ENCODE measurements at places on chromosomes 4 and X.

- no peak for DNase-seq
Measured at GRCh38 chrX:149490100-149490499, 15.0 kb downstream of the IDS start.

DNA sequence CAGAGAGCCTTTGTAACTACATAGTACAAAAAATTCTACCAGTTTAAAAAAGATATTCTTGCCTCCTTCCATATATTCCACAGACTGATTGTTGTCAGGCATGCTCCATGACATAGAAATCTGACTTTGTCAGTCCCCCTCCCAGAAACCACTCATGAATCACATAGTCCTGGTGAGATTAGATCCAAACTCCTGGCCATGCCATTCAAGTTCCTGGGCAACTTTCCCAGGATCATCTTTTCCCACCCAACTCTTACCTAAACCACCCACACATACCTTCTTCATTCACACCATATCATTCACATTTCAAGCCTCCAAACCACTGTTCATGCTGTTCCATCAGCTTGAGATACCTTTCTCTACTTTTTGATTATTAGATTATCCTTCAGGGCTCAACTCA lies 46.4 kb downstream of the SLC16A2 start:
- DNase-seq = no peak

DNA sequence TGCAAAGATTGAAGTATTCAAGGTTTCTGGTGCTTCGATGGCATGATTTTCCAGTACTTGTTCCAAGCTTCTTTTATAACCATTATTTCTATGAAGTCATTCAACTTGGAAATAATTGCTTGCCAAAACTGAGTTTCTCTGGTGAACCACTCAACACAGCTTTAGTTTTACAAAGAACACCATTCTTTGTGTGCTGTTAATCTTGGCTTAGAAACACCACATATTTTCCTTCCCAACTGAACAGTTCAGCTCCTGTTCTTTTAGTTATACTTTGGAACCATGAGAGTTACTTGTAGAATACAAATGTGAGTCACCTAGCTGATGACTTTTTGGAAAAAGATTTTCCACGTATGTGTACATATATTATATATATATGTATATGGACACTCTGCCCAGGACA lies 32.7 kb downstream of the TMEM47 start:
- no peak for DNase-seq

DNA sequence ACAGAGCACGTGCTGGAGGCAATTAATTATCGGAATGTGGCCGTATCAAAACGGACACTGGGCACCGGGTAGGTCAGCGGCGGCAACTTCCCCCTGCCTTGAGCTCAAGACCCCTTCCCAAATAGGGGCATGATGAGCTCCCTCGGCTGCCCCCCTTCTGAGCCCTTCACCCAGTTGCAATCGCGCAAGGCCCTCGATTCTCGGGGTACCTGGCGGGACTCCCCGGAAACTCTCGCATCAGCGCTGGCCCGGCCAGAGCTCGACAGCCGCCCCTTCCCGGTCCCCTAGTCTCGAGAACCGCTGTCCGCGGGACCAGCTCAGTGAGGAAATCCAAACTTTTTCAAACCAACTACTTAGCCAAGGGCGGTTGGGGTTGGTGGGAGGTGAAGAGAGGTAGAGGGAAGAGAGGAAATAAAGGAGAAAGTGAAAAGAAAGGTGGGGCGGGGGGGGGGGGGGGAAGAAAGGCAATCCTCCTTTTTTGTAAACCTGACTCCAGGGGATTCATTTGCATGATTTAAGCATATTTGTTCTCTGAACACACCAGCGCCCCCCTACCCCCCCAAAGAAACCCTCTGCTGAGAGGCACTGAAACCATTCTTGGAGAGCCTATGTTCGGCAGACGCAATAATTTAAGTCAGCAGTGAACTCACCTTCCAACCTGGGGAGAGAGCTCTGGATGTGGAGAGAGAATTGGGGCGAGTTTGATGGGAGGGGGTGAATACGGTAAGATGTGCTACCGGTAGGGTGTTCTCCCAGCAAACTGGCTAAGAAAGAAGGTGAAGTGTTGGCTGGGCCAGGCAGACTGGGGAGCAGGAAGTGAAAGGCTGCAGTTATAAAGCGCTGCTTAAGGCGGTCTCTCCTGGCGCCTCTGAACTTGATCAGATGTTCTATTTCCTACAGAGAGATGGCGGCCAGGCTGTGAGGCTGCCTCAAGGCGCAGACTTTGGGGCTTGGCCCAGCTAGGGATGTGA lies 2.0 kb upstream of the ZIC3 start:
- DNase-seq = no peak

GRCh38 chrX:105302246-105302645 lies 81.8 kb upstream of the TEX13A start:
- DNase-seq = no peak

GRCh38 chr4:85496126-85496849 lies 21.3 kb downstream of the ARHGAP24 start:
- DNase-seq = no peak

GRCh38 chr4:78784236-78784865 lies 8.2 kb downstream of the BMP2K start:
- DNase-seq = peak; percentile 48

GRCh38 chr4:113998079-113998478 lies 18.6 kb upstream of the ARSJ start:
- DNase-seq = no peak

DNA sequence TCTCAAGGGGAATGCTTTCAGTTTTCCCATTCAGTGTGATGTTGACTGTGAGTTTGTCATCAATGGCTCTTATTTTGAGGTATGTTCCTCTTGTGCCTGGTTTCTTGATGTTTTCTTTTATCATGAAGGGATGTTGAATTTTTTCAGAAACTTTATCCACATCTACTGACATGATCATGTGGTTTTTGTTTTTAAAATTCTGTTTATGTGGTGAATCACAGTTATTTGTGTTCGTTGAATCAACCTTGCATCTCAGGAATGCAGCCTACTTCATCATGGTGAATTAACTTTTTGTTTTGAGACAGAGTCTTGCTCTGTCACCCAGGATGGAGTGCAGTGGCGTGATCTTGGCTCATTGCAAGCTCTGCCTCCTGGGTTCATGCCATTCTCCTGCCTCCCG lies 263.1 kb upstream of the KLF3 start:
- DNase-seq = no peak

GRCh38 chr4:23775694-23776093 lies 114.2 kb downstream of the PPARGC1A start:
- DNase-seq = no peak

GRCh38 chrX:18884916-18885315 lies 99.0 kb downstream of the PHKA2 start:
- DNase-seq = no peak

- DNase-seq = no peak
Measured at GRCh38 chr4:81651243-81651899, 179.7 kb upstream of the RASGEF1B start.

- DNase-seq = no peak
Measured at GRCh38 chrX:13597874-13598273, 28.5 kb downstream of the EGFL6 start.

DNA sequence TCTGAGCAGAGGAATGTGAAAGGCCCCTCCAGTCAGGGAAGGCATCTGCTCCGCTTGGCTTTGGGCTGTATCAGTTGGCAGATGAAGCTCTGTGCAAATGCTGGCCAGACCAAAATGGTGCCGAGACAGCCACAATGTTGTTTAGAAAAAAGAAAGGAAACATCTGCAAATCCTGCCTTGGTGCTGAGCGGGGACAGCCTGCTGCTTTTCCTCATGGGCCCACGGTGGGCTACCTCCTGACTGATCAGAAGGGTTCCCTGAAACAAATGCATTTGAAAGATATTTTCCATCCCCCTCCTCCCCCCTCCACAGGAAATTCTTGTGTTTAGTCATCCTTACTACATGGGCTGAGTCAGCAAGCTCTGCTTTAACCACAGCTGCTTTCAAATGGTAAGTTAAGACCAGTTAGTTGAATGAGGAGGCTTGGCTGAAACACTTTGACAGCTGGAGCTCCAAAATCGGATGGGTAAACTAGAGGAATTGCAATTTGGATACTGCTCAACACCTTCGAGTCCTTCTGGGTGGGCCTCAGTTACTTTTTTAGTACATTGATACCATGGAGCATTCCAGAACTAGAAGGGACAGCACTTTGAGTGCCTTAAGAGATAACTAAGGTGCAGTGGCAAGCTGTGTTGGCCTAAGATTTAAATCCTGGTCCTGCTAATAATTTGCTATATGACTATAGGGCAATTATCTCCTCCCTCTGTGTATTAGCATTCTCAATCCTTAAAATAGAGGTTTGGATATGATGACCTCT lies 36.0 kb downstream of the PLAC1 start:
- peak; percentile 90 for DNase-seq

- DNase-seq = no peak
Measured at GRCh38 chrX:7191681-7192110, 43.7 kb upstream of the PUDP start.

DNA sequence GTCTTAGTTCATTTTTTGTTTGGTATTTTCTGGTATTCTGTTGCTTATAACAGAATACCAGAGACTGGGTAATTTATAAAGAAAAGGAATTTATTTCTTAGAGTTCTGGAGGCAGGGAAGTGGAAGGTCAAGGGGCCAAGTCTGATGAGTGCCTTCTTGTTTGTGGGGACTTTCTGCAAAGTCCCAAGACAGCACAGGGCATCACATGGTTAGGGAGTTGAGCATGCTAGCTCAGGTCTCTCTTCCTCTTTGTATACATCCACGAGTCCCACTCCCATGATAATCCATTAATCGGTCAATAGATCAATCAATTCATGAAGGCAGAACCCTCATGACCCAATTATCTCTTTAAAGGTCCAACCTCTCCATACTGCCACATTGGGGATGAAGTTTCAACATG lies 31.1 kb downstream of the IL13RA1 start:
- no peak for DNase-seq

- DNase-seq = no peak
Measured at GRCh38 chrX:150032742-150033141, 94.5 kb upstream of the EOLA2 start.

DNA sequence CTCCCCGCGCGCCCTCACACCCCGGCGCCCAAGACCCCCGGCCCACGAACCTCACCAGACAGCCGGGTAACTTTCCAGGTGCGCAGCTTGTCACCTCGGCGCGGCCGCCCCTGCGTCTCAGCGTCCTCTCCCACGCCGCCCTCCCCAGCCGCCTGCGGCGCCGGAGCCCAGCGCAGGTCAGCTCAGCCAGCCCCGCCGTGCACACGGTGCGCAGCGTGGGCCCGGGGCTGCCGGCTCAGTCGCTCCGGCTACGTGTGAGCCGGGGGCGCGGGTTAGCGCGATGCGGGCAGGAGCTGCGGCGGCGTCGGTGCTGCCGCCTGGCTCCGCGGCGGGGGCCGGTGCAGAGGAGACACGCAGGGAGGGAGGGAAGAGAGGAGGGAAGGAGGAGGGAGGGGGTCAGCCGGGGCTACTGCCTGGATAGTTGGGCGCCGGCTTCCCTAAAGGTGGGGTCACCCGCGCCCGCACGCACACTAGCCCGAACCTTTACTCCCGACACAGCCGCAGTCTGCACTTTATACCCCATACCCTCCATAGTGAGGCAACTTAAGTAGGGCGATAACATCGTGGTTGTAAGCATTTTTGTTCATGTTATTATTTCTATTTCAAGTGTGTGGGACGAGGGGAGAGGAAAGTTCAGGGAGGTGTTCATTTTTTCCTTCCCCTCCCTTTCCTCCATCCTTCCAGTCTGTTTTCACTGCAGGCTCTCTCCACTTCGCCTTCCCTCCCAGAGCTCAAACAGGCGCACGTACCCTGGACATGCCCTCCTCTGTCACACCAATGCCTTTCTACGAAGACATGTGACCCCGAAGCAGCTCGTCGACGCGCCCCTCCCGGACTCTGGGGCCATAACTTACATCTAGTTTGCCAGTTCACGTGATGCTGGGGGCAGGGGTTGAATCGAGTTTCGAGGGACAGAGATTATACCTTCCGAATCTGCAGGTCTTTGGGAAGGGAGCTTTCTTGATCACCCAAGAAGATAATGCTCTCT lies at the start of gene PRKG2:
Gene PRKG2, minus strand, starts transcription at position 342 of the 988 bp plus-strand sequence. CDS start 10,175 bp downstream, outside the sequence.
- DNase-seq = no peak

- DNase-seq = no peak
Measured at GRCh38 chr4:8180310-8181093, 18.6 kb upstream of the SH3TC1 start.

DNA sequence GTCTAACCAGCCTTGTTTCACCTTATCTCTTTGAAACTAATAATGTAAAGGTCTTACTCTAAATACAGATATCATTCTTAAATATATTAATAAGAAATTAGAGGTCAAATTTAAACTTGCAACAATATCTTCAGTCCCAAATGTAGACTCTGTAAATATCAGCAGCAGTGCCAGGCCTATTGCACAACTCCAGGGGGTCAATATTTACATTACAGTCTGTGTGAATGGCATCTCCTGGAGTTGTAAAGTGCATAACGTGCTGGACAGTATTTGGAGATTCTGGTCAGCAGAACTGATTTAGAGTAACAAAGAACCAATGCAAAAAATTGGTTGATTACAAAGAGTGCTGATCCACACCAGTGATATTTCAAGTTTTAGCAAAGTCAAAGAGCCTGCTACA lies 1225.9 kb downstream of the PCDH19 start:
- no peak for DNase-seq

GRCh38 chr4:143441678-143442077 lies 71.8 kb upstream of the SMARCA5 start:
- DNase-seq = peak; percentile 24

DNA sequence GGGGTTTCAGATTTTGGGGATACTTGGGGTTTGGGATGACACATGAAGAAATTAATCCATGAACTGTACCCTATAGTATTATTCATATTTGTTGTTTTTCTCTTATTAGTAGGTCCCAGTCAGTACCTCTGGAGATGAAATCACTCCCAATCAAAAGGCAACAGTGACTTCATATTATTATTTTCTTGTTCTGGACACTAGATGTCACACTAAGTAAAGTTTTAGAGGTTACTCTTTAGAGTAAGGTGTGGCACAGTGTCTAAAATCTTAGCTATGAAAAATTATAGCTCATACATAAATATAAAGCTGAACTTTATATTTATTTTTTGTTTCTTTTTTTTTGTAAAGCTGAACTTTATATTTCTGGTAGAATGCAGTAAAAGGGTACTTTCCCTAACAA lies 35.1 kb downstream of the FAM114A1 start:
- peak; percentile 77 for DNase-seq

DNA sequence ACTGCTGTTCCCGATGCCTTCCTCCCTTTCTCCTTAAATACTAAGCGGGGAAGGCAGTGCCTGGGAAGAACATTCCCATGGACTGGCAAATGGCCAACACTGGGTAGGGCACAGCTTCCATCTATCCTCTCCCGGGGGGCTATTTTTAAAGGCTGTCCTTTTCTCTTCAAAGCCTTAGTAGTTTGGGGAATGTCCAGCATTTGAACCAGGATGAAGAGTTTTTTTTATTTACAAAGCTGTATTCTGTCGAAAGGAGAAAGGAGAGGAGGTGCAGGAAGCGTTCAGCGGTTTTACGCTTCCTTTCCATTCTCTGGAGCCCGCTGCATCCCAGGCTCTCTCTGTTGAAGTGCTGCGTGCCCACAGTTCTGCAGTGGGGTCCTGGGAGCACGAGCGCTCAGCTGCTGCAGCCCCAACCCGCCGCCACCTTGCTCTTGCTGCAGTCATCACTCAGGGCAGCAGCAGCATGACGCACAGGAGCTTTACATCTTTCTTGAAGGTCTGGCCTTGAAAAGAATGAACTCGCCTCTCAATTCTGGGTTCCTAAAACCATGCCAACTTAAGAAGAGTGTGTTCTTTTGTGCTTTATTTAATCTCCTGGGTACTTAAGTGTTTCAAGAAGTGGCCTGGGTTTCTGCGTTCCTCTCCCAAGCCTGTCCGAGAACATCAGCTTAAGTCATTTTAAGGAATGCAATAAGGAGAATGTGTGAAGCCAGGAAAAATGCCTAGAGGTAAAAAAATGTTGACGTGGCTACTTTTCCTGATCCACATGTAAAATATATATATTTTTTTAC lies 427.2 kb downstream of the MAPK10 start:
- no peak for DNase-seq

Measured in RKO (cell line).